Neural crest cell (in vitro differentiated cells): ENCODE measurements at places on chromosomes 13 and 19. TPM values are rescaled to one million over a fixed set of nuclear protein-coding genes. Genes with fewer than 3 reads are reported as not detected.

MEIOSIN gene
- total RNA-seq, result not detected in 2 replicates

ZNF541 gene
- total RNA-seq, result not detected in 2 replicates

ATP8A2 gene
- 3.4 and 3.7 TPM in 2 replicates for total RNA-seq

DENND1C gene
- not detected in 2 replicates for total RNA-seq

- no peak for DNase-seq
These were observed 3.7 kb upstream of the ZNF554 start for GRCh38 chr19:2815923-2816322.

DNA sequence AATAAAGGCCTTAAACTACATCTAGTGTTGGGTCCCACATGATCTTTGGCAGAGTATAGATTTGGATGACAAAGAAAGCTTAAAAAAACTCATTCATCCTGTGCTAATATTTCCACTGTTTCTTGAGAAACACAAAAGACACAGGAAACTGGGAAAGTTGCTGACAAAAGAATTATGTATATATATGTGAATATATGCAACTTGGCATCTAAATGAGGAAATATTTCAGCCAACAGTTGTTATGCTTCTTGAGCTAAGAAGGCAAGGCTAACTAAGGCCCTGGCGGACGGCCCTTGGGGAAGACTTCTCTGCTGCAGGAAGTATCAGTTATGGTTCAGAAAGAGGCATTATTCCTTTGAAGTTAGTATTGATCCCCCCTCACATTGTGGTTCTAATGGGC lies 491.8 kb downstream of the DIAPH3 start:
- no peak for DNase-seq

- DNase-seq, result no peak
These were observed 216.0 kb upstream of the SERP2 start for GRCh38 chr13:44157606-44158005.

GRCh38 chr13:34869696-34870095 lies 72.4 kb upstream of the NBEA start:
- DNase-seq, result no peak

GRCh38 chr19:6745965-6746364 lies 6.5 kb downstream of the TRIP10 start:
- no peak for DNase-seq
